ENCODE measurements at places on chromosomes 6 and 20.

- DNase-seq, result no peak
These were observed 12.8 kb downstream of the HMGCLL1 start for GRCh38 chr6:55566036-55566710.

GRCh38 chr6:73049971-73050594 lies 175.2 kb downstream of the KHDC1L start:
- no peak for DNase-seq

DNA sequence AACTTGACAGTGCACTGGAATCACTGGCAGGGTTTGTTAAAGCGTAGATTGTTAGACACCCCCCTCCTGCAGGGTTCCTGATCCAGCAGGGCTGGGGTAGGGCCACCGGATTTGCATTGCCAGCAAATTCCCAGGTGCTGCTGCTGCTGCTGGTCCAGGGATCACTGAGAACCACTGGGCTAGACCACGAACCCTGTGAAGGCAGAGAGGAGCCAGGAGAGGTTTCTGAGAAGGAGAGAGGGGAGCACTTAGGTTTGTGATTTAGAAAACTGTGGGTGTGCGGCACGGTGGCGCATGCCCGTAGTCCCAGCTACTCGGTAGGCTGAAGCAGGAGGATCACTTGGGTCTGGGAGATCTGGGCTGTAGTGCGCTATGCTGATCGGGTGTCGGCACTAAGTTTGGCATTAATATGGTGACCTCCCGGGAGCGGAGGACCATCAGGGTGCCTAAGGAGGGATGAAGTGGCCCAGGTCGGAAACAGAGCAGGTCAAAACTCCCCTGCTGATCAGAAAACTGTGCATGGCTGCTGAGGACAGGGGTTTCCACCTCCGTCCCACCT lies 53.6 kb upstream of the FAM83D start:
- no peak for DNase-seq

DNA sequence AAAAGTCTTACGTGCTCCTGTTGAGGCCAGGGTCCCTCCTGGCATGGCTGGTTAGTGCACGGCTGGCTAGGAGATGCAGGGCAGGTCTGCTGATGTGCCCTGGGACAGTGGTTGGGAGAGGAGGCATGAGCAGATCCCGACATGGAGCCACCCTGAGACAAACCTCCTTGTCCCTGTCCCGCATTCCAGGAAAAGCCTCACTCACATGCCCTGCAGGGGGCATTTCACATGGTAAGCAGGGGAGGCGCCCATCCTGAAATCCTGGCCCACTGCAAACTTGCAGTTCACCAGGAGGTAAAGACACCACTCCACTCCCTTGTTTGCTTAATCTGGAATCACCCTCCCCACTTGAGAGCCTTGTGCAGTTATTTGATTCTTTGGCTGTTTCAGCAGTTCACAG lies 116.7 kb upstream of the SLC24A3 start:
- DNase-seq, result peak; percentile 1

- no peak for DNase-seq
These were observed 233.6 kb downstream of the TTLL2 start for GRCh38 chr6:167558246-167559177.

- DNase-seq, result peak; percentile 82
These were observed 122.6 kb upstream of the MCHR2 start for GRCh38 chr6:100116411-100117194.

- peak; percentile 80 for DNase-seq
These were observed 47.5 kb upstream of the NHSL1 start for GRCh38 chr6:138546733-138547185.

DNA sequence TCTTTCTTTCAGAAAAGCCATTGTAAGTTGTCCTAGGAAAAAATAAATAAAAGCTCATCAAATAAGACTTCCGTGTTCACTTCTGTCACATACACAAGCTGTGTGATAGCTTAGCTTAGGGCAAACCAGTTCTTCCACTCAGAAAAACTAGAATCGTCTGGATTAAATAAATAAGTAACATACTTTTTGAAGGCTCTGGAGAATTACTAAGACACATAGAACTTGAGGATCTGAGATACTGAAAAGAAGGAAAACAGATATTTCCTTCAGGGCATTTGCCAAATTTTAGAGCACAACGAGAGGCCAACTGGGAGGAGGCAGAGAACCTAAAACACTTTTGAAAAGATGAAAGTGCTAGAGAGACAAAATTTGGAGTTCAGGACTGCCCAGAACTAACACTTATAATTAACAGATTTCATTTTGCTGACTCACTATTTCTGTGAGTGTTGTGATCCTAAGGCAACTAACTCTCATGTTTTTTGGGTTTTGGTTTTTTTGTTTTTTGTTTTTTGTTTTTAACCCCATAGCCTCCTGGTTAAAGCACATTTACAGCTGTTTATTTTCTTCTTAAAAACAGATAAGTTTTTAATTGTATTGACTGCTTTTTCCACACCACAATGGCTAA lies 38.7 kb upstream of the THEMIS start:
- peak; percentile 7 for DNase-seq

DNA sequence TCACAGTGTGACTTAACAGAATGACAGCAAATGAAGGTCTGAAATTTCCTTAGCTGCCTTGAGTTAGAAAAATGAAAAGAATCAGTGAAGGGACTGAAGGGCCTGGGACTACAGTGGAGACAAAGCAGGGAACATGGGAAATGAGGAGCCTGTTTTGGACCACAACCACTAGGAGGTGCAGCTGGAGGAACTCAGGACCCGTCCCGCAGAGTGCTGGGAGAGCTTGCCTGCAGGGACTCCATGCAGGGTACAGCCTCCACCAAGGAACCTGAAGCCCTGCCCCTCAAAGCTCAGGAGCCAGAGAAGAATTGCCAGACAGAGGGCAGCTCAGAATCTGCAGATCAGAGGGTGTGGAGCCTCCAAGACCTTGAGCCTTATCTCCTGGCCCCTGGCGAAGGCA lies 50.7 kb downstream of the LRFN2 start:
- DNase-seq, result peak; percentile 25

- no peak for DNase-seq
These were observed 6.0 kb downstream of the STX11 start for GRCh38 chr6:144156338-144156737.

GRCh38 chr6:31979238-31979898 lies 2.5 kb upstream of the C4A start:
- no peak for DNase-seq

- DNase-seq, result no peak
These were observed 55.2 kb downstream of the SMLR1 start for GRCh38 chr6:130882370-130882769.

- no peak for DNase-seq
These were observed at the start of gene GLYATL3 for GRCh38 chr6:49499623-49500022. Gene GLYATL3, plus strand, starts transcription at chr6:49499923. Its CDS starts 12,068 bp downstream, at chr6:49511991.

- peak; percentile 47 for DNase-seq
These were observed 83.7 kb downstream of the CHMP4B start for GRCh38 chr20:33894798-33895197.

GRCh38 chr6:129280749-129281148 lies 397.8 kb downstream of the LAMA2 start:
- no peak for DNase-seq
